ENCODE measurements at places on chromosomes 4 and X.

GRCh38 chr4:72374159-72374558 is 194.9 kb downstream of the ADAMTS3 start:
- no peak for DNase-seq

DNA sequence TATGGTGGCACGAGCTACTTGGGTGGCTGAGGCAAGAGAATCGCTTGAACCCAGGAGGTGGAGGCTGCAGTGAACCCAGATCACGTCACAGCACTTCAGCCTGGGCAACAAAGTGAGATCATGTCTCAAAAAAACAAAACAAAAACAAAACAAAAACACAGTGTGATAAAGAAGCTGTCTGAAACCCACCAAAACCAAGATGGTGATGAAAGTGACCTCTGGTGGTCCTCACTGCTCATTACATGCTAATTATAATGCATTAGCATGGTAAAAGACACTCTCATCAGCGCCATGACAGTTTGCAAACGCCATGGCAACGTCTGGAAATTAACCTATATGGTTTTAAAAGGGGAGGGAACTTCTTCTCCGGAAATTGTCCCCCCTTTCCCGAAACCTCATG is 29.4 kb upstream of the OPHN1 start:
- DNase-seq, result peak; percentile 40

DNA sequence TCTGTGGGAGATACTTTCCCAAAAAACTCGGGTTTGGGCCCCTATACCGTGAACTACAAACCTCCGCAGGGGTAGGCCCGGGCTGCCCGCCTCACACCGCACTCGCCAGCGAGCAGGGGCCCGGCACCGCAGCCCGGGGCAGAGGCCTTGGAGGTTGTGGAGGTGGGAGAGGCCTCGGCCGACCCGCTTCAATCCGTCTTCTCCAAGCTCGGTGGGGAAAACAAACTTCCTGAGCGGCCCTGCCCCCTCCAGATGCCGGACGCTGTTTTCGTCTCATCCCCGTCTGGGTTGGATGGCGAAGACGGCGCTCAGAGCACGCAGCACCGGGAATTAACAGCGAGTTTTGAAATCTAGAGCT is 442 bp upstream of the MCUB start:
- peak; percentile 50 for DNase-seq

DNA sequence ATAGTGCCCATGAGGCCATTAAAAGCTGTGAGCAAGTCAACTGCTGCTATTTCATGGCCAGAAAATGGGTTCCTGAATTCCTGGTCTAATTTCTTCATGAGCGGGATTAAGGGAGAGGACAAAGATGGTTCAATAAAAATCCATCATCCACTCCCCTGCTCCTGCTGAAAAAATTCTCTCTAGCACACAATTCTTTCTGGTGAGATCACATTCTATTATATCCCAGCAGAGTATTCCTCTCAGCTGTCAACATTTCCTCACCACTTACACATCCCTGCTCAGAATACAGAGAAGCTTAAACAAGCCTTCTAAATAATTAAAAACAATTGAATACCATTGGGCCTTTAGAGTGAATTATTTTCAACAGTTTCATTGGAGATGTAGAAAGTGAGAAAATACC is 9.5 kb downstream of the CT47C1 start:
- no peak for DNase-seq

GRCh38 chrX:69287095-69287494 is 121.8 kb upstream of the PJA1 start:
- DNase-seq, result no peak

- DNase-seq, result no peak
These were observed 159.2 kb upstream of the FAM241A start for GRCh38 chr4:111986095-111986494.

DNA sequence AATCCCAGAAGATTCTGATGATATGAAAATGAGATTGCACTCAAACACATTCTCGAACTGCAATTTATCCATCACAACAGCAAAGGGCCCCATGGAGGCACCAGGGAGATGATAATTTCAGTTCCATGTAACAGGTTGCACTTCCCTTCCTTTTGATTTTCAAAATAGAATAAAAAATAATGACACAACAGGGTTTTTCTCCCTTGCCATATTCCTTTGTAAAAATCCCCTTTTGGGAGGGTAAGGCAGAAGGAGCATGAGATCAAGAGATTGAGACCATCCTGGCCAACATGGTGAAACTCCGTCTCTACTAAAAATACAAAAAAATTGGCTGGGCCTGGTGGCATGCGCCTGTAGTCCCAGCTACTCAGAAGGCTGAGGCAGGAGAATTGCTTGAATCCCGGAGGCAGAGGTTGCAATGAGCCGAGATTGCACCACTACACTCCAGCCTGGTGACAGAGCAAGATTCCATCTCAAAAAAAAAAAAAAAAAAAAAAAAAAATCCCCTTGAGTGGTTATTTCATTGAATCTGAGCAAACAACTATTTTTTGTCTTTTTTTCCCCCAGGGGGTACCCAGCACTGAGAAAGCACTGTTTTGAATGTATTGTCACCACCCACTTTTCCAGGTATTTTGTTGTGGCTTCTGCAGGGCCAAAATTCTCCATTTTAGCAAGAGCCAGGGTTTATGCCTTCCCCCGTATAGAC is 26.7 kb downstream of the TBC1D9 start:
- DNase-seq, result no peak

DNA sequence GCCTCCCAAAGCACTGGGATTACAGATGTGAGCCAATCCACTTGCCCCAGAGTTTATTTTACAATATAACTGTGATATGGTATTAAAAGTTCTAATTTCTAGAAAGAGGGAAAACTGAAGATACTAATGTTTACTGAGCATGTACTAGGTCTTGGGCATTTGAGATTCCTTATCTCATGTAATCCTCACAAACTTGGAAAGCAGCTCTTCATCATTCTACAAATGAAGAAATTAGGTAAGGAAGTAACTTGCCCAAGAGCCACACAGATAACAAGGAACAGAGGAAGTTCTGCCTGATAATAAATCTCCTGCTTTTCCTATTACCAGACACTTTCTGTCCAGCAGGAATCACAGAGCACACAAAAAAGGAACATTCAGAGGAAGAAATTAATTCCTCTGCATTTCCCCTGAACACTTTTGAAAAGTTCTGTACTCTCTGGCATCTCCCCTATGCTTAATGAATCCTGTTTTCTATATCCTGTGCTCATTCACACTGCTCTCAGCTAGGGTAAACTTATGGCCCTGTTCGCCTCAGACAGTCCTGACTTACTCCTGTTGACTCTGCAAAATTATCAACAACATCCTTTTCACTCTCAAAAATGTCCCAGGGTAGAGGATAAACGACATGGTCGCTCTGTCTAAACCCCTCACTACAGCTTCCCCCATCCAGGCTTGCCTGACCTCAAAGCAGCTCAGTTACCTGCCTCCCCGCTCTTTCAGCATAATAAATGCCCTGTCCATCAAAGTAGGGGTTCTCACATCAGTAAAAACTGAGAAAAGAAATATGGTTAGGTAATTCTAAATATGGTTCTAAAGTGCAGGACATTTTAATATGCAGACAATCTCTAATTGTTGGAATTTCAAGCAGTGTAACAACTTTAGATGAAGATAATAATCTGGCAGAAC is 13.6 kb downstream of the SH3RF1 start:
- no peak for DNase-seq

GRCh38 chr4:26958925-26959653 is 98.4 kb downstream of the STIM2 start:
- DNase-seq, result no peak

GRCh38 chr4:101441446-101441845 is 94.1 kb upstream of the PPP3CA start:
- DNase-seq, result no peak

- DNase-seq, result peak; percentile 55
These were observed 17.5 kb downstream of the PALLD start for GRCh38 chr4:168514249-168514852.

DNA sequence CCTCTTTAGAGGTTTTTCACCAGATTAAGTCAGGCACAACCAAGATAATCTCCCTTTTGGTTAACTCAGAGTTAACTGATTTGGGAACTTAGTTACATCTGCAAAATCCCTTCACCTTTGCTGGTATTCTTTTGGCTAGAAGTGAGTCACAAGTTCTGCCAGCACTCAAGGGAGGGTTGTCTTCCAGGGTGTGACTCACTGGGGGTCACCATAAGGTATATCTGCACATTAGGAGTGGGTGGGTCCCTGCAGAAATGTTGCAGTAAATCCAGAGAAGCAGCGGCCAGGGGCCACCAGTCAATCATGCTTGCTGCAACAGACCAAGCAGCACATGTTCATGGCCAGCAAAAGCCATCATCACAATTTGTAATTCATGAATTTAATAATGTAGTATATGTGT is 59.8 kb upstream of the MAML3 start:
- no peak for DNase-seq

- DNase-seq, result peak; percentile 89
These were observed 18.2 kb downstream of the PRDM8 start for GRCh38 chr4:80215449-80216052.

DNA sequence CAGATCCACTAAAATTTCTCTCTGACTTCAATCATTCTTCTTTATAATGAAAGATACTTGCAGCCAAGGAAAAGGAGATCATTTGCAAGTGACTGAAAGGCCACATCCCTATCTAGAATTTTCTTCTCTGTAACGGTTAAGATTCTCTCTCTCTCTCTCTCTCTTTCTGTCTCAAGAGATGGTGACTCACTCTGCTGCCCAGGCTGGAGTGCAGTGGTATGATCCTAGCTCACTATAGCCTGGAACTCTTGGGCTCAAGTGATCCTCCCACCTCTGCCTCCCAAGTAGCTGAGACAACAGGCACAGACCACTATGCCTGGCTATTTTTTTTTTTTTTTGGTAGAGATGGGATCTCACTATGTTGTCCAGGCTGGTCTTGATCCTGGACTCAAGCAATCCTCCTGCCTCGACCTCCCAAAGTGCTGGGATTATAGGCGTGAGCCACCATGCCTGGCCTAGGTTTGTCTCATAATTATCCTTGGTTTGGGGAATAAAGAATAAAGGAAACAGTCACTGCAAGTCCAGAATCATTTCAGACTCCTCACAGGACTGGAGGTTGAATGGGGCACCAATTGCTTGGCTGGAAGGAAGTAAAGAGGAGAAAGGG is 33.3 kb upstream of the GALNT7 start:
- DNase-seq, result peak; percentile 23

GRCh38 chr4:139774759-139775487 is 109.3 kb downstream of the MGST2 start:
- no peak for DNase-seq

DNA sequence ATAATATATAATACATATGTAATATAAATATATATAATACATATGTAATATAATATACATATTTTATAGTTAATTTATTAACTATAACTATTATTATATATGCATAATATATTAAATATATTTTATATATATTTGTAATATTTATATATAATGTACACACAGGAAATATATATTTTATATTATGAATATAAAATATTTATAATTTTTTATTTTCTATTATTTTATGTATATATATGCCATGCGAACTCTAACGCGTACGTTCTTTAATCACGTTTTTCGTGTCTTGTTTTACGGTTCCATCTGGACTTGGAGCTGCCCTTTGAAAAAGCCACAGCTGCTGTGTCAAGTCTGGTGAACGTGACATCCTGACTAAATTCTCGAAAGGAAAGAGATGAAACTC is 332.1 kb downstream of the ASMT start:
- DNase-seq, result no peak

GRCh38 chr4:25702848-25703247 is 47.2 kb downstream of the SLC34A2 start:
- no peak for DNase-seq

DNA sequence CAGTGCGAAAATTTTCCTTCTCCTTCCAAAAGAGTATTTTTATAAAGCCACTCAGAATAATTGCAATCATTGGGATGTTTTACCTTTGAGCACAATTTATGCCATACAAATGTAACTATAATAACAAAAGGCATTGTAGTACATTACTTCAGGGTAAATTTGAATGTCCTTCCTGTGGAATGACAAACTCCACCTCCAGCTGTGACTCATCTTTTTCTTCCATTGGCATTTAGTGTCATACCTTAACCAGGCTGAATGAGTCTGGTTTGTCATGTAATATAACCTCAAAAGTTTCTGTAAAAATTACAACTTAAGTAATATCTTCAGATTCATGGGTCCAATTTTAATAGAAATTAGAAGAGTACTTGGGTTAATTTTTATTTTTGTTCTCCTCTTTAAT is 93.3 kb downstream of the TMEM47 start:
- peak; percentile 35 for DNase-seq

GRCh38 chrX:19017271-19017670 is 33.4 kb upstream of the PHKA2 start:
- peak; percentile 70 for DNase-seq

GRCh38 chr4:140884431-140885058 is 128.4 kb upstream of the TBC1D9 start:
- DNase-seq, result peak; percentile 79

GRCh38 chr4:137635601-137636000 is 103.3 kb upstream of the PCDH18 start:
- no peak for DNase-seq

DNA sequence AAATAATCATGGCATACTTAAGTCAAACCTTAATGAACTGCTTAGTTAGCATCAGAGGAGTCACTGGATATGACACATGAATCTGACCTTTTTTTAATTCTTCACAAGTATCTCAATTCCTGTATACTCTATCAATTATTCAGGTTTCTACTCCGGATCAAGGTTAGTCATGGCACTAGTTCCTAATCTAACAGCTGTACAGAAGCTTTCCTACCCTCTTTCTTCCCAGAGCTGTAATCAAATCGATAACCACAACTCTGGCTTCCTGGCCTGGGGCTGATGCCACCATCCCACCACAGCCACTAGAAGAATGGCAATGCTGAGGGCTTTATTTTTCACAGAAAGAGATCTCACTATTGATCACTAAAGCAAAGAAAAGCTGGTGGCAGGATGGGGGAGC is 718.5 kb downstream of the SMARCA1 start:
- no peak for DNase-seq

- no peak for DNase-seq
These were observed at the start of gene MAGEA4 for GRCh38 chrX:151912780-151913179. Gene MAGEA4 (plus strand): TSS chrX:151912889. CDS start chrX:151923665, 10,776 bp downstream.

DNA sequence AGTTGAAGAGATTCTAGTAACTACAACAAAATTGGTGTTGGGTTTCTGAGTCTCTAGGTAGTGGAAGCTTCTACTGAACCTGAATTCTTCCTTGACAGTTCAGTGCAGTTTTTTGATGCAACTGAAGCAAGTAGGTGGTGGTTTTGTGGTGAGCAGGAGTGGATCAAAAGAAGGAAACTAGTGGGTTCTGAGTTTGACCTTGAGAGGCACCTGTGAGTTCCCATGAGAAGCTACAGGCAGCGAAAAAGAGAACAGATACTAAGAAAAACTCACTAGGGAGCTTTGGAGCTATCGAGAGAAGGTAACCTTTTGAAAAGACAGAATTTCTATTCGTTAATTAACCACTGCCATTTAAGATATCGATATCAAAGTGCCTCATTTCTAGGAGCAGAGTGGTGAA is 145.2 kb downstream of the PDHA2 start:
- DNase-seq, result no peak

DNA sequence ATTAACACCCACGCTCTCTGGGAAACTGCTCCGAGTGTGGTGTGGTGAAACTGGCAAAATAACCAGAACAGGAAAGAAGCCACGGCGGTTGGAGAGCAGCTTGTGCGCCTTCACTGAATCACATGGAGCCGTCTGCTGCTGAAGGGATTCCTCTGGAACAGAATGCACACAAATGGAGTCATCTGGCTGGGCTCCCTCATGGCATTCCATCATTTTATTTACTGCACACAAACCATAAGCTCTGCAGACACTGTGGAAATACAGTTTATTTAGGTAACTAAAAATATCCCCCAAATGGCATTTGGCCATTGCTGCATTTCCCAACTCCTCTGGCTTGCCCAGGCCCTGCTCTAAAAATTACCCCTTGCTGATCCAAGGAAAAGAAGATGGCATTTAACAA is 187.0 kb upstream of the S100G start:
- DNase-seq, result no peak

All from RKO (cell line).